ENCODE measurements at places on chromosomes 12 and 14.

DNA sequence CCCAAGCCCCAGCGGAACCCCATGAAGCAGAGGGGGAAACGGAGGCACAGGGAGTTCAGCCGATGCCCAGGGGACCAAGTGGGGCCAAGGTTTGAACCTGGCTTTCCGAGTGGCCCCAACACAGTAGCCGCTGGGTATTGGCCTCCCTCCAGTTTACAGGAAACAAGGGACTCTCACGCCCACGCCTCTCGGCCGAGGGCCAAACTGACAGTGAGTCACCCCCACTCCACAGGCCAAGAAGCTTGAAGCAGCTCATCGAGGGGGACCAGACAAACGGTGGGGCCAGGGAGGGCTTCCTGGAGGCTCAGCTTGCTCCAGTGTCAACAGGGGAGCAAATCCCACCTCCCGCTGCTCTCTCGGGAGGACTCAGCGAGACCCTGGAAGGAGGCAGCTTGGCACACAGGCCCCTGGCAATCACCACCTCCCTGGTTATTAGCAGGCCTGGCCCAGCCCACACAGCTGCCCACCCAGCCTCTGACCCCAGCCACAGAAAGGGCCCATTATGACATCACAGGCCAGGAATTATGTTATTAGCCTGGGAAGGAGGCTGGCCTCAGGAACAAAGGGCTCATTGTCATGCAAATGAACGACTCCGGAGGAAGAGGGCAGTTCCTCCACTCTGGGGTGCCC lies 54.6 kb downstream of the NCOR2 start:
- no peak for DNase-seq

DNA sequence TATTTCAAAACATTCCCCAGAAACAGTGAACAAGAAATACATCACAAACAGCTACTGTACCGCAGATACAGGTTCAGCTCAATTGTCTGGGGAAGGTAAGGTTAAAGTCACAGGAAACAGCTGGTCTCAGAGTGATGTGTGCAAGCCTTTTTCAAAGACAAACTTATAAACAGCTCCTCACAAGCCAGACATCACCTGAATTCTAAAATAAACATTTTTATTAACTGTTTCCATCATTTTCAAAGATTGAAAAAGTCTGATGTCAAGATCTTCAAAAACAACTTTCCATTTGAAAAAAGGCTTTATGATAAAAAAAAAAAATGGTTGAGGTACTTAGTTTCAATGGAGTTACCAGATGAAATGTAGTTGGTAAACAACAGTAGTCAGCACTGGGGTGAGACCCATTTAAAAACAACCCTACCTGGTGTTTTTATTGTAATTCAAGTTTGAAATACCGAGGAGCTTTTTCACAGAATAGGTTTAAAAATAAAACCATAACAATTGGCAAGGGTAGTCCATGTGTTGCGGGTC lies 4.0 kb downstream of the BTG1 start:
- no peak for DNase-seq

DNA sequence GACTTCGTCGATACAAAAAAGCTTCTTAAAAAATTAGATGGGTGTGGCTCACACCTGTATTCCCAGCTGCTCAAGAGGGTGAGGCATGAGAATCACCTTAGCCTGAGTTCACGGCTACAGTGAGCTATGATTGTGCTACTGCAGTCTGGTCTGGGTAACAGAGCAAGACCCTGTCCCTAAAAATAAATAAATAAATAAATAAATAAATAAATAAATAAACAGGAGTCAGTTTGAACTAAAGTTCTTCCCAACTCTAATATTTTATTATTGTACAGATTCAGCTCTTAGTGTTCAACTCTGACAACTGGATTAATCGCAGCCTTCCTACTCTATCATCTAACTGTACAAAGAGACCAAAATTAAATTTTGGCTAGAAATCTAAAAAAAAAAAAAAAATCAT lies 12.7 kb upstream of the CLIP1 start:
- DNase-seq, result no peak

DNA sequence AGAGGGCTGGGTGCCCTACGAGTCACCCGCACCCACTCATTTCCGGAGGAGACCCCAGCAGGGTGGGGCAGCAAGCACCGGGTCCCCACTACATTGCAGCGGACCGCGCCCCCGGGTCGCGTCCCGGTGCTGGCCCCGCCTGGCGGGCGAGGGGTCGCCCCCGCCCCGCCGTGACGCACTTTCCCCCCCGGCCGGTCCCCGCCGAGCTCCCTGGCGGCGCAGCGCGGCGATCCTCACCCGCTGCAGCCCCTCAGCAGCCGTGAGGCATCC lies 106.1 kb downstream of the PRICKLE1 start:
- peak; percentile 78 for DNase-seq

DNA sequence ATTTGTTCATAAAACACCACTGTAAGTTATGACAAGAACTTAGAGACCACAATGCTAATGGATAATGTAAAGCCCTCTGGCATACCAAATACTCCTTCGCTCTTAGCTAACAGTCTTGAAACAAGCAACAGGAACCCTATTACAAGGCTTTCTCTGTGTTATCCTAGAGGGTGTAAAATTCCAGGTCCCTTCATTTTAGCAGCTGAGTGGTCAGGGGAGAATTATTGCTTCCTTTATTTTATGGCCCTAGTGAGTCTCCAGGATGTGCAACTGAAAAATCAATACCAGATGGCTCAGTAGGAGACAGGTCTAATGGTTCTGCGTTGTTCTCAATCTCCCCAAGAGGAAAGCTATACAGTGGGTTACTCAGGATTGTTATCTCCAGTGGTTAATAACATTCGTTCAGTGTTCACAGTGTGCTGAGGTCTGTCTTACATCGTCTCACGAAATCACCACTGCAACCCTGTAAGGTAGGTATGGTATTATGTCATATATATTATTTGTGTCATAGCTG lies 172.7 kb upstream of the CNOT2 start:
- DNase-seq, result no peak

DNA sequence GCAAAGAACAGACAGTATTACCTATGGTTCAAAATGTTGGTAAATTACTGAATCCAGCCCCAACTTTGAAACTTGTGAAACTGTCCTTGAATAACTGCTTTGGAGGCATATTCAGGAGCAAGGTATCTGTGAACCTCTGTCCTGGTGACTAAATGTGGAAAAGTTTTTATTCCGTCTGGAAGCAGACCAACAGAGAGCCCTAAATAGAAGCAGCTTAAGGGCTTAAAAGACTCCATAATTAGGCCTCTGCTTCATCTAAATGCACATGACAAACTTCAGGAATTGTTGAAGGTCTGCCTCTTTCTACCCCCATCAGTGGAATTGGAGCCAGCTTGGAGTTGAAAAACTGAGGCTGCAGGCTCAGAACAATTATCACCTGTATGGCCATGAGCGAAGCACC lies 276.5 kb downstream of the KCNH5 start:
- DNase-seq, result no peak

DNA sequence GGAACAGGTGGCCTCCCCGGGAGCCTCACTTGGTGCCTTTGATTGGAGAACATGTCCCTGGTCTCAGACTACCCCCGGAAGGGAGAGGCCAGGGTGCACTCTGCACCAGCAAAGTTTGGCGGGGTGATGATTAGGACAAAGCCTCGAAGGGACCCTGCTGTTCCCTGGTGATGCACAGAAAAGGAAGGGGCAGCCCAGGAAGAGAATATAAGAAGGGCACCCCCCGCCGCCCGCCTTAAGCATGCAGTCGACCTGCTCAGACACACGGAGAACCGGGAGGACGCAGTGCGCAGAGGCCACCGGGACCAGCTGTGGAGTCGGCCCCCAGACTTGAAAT lies 6.9 kb downstream of the SCARB1 start:
- DNase-seq, result no peak

- DNase-seq, result no peak
Measured at GRCh38 chr14:35689000-35689460, 120.1 kb downstream of the RALGAPA1 start.

DNA sequence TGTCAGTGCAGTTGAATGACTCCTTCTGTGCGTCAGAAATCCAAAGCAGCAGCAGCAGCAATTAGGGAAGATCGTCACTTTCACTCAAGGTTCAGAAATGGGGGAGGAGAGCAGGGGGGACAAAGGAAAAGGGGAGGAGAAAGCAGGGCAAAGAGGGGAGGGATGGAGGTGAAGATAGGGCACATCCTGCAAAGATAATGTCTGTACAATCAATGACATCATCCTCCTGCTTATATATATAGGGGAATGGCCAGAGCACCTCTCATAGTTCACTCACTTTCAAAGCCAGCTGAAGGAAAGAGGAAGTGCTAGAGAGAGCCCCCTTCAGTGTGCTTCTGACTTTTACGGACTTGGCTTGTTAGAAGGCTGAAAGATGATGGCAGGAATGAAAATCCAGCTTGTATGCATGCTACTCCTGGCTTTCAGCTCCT lies at the start of gene NTS:
TSS of gene NTS (plus strand) at position 265 of the 431 bp plus-strand sequence. CDS start at position 374, 109 bp downstream.
- no peak for DNase-seq

DNA sequence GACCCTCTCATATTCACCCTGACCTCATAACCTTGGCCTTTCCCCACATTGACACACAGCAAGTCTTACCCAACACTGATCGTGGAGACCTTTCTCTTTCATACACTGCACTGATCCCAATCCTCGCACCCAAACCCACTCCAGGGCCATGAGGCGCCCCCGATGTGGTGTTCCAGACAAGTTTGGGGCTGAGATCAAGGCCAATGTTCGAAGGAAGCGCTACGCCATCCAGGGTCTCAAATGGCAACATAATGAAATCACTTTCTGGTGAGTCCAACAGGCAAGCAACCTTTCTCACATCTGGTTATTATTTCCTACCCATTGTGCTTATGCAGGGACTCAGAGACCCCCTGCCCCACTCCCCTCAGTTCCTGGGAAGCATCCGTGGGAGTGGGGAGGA lies 5.4 kb downstream of the MMP14 start:
- no peak for DNase-seq

DNA sequence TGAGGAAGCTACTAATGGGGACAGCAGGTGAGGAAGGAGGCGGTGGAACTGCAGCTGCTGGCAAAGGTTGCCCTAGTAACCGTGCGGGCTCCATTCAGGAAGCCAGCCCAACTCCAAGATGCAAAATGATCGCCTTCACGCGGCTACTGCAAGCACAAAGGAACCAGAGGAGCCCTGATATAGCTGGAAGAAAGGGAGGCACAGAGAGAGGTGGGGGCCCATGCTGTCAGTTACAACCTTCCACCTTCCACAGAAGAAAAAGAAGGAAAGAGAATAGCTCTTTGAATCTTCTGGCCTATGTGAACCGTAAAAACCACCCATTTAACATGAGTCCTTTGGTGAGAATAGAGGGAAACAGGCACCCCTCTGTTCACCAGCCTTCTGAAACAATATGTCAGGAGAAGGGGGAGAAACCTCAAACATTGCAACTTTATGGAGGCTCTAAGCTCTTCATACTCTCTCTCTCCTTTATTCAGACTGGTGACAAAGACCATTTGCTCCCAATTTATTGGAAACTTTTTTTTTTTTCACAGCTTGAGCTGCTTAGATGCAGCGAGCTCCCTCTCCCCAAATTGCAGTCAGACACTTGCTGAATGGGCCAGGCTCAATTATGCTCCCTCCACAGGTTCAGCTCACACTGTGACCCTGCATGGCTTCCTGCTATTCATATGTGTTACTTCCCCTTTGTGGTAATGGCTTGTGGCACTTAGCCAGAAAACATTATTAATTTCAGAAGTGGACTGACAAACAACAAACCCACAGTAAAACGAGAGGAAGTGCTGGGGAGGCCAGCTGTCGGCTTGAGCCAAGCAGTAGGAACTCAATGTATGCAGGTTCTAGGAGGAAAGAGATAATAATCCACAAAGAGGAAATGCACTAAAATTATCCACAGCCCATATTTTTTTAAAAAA lies 6.2 kb downstream of the DUSP6 start:
- peak; percentile 54 for DNase-seq

Measured in pancreas (tissue), 10 donors.